Right renal cortex interstitium (tissue), 3 donors: ENCODE measurements at places on chromosomes 2 and 18.

GRCh38 chr2:85659324-85659981 lies 8.5 kb downstream of the SFTPB start:
- no peak for DNase-seq

DNA sequence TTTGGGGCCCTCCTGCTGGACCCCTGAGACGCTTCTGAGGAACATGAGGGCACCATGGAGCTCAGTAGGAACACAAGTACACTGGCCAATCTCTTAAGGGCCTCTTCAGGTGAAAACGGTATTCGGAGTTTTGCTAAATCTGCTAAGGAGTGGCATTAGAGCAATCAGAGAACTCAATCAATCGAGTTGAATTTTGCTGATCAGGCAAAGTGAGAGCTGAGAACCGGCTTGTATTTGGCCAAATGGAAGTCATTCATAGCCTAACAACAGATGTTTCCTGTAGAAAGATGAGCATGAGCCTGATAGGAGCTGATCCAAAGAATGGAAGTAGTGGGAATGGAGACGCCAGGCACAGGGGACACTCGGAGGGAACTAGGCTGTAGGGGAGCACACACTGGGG lies 133.7 kb downstream of the DCDC2C start:
- no peak for DNase-seq

GRCh38 chr2:184971546-184972068 lies 373.3 kb downstream of the ZNF804A start:
- DNase-seq: no peak

DNA sequence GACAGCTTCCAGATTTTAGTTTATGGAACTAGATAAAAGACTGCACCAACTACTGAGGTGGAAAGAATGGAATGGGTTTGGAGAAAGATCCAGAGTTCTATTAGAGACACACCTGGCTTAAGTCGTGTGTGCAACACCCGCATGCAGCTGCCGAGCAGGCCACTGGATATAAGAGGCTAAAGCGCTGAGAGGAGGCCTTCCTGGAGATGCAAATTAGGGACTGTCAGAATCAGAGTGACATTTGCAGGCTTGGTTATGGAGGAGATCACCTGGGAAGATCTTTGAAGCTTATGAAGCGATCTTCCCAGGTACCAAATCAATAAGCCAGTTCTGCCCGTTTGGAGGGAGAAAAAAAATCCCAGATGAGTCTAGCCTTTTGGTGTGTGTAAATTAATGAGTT lies 30.4 kb upstream of the KLHL29 start:
- no peak for DNase-seq

DNA sequence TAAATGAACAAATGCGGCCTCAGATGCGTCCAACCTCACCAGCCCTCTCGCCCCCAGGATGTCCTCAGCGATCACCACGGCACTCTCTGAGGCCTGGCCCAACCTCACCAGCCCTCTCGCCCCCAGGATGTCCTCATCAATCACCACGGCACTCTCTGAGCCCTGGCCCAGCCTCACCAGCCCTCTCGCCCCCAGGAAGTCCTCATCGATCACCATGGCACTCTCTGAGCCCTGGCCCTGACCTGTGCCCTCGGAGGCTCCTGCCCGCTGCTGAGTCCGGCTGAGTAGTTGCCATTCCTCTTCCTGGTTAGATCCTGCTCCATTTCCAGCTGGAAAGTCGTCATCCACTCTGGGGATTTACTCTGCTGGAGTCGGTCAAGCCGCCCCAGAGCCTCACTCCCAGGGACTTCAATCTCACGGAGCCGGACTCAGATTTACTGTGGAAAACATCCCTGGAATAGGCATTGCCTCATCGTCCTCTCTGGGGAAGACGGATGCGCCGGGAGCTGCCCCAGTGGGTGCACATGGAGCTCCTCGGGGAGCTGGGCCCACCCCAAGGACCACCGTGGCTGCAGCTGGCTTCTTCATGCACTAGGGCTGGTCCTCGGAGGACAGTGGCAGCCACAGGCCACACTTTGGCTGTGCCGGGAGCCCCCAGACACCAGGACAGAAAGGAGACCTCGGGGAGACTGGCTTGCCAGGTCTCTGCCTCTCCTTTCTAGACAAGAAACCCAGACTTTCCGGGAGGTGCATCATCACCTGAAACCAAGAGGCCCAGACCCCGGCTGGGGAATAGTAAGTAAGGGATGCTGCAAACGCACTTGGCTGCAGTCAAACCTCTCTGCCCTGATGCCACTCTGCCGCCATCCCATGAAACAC lies 230.6 kb downstream of the EIPR1 start:
- no peak for DNase-seq

DNA sequence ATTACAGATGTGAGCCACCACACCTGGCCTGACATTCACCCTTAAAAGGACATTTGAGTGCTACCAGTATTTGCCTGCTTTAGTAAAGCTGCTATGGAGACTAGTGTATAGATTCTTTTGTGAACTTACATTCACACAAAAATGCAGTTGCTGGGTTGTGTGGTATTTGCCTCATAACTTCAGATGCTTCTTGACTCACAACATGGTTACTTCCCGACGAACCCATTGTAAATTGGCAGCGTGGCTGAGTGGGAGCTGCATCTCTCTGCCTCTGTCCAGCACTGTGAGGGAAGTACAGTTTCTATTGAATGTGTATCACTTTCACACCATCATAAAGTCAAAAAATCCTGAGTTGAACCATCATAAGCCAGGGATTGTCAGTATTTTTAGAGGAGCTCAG lies 56.9 kb downstream of the RRM2 start:
- no peak for DNase-seq

DNA sequence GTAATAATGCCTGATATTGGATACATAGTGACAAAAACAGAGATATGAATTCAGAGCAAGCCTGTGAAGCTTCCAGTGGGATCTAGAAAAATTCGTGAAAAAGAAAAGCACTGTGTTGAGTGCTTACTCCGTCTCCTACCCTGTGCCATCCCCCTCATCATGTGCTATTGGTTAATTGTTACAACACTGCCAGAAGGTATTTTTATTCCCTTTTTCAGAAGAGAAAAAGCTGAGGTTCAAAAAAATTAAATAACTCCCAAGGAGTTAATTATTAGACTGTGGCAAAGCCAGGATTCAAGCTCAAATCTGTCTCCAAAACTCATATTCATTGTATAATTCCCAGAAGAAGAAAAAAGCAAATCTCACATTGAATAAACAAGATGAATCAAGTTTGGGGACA lies 735.5 kb upstream of the ACVR2A start:
- no peak for DNase-seq

DNA sequence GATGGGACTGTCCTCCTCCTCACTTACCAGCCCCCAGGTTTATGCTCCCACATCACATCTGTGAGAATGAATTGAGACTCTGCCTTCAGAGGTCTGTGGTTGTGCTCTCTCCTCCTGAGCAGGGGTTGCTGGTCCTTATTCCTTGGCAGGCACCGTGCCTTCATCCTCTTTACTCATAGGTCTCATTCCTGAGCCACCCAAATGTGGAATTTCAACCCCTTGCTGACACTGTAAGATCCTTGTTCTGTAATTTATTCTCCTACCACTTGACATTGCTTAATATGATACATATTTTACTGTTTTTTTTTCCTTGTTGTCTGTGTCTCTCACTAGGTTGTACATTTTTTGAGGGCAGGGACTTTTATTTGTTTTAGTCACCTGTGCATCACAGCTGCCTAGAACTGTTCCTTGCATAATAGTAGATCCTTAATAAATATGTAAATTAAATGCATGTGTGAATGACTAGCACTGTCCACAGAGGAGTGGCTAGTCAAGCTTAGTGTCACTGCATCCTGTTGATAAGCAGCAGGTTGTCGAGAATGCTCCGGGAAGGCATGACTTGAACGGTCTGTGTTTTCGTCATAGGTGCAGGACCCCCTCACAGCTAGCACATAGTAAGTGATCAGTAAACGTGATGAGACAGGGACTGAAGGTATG lies 180.6 kb downstream of the ZNF407 start:
- DNase-seq: no peak

- no peak for DNase-seq
Observed at GRCh38 chr2:188668017-188668680, 306.0 kb upstream of the COL3A1 start.

- no peak for DNase-seq
Observed at GRCh38 chr18:32450026-32450691, 20.5 kb downstream of the GAREM1 start.

GRCh38 chr2:8684878-8685696 lies 3.2 kb downstream of the ID2 start:
- DNase-seq: no peak

GRCh38 chr2:224997802-224998201 lies 44.5 kb downstream of the DOCK10 start:
- no peak for DNase-seq

DNA sequence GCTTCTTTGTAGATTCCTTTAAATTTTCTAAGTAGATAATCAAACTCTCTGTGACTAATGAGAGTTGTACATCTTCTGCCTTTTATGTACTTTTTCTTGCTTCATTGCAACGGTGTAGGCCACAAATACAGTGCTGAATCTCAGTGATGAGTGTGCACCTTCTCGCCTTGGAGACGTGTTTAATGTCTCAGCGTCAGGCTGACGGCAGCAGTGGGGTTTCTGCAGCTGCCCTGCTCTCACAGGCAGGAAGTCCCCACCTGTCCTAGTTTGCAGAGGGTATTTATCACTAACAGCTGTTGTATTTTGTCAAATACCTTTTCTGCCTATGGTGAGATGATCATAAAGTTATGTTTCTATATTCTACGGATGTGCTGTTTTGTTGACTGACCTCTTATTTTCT lies 13.3 kb downstream of the AGXT start:
- DNase-seq: no peak

GRCh38 chr2:28662044-28662443 lies 89.6 kb upstream of the PPP1CB start:
- DNase-seq: no peak

DNA sequence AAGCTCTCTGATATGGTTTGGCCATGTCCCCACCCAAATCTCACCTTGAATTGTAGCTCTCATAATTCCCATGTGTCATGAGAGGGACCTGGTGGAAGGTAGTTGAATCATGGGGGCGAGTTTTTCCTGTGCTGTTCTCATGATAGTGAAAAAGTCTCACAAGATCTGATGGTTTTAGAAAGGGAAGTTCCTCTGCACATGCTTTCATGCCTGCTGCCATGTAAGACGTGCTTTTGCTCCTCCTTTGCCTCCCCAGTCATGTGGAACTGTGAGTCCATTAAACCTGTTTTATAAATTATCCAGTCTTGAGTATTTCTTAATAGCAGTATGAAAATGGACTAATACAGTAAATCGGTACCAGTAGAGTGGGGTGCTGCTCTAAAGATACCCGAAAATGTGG lies 34.9 kb downstream of the LTBP1 start:
- DNase-seq: no peak

- no peak for DNase-seq
Observed at GRCh38 chr18:48293954-48294898, 115.0 kb downstream of the ZBTB7C start.

GRCh38 chr2:207275779-207276178 lies 110.0 kb upstream of the KLF7 start:
- DNase-seq: no peak

- no peak for DNase-seq
Observed at GRCh38 chr18:7812431-7813063, 245.4 kb downstream of the PTPRM start.

- no peak for DNase-seq
Observed at GRCh38 chr18:49845629-49846360, 32.5 kb upstream of the ACAA2 start.

DNA sequence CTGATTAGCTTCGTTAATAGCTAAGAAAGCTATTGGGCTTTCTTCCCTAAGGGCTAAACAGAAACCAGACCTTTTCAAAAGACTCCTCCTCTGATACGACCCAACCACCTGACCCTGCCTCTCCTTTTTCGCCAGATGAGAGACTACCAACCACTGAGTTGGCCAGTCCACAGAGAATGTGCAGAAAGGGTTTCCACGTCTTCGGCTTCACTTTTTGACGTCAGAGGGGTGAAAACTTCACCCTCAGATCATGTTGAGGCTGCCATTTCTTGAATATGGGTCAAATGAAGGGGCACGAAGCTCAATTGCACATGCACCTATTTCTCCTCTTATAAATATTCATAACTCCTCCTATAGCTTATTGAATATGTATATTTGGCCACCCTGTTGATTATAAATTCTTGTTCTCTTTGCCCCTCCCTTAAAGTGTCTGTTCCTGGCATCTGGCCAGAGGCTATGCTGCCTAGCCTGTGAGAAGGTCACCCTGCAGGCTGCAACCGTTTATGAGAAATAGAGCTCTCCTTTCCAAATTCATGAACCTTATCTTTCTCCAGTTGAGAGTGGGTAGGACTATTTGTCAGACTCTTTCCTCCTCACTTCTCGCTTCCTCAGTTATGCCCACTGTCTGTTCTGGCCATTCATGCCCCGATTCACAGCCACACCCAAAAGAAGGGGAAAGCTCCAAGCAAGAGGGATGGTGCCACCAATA lies 301.6 kb downstream of the STK39 start:
- no peak for DNase-seq

DNA sequence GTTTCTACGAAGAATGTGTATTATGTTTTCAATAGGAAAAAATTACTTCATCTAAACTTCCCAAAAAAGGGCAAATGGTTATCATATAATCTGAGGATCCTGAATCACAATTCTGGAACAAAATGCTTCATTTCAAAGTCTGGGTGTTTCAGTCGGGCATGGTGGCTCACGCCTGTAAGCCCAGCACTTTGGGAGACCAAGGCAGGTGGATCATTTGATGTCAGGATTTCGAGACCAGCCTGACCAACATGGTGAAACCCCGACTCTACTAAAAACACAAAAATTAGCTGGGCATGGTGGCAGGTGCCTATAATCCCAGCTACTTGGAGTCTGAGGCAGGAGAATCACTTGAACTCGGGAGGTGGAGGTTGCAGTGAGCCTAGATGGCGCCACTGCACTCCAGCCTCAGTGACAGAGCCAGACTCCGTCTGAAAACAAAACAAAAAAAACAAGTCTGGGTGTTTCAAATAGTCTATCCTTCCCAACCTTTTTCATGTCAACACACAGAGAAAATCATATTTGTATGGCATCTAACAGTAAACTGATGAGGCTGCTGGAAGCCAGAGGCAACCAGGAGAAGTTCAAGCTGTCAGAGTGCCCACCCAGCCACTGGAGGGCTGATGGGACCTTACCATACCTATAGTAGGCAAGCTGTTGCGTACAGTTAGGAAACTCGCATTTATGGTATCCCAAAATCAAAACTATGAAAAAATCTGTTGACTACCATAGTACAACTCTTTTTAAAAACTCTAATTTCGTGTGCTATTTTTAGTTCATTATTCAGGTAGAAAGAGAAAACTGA lies 14.6 kb downstream of the NBAS start:
- DNase-seq: no peak

GRCh38 chr2:143524559-143525401 lies 395.6 kb downstream of the ARHGAP15 start:
- no peak for DNase-seq

DNA sequence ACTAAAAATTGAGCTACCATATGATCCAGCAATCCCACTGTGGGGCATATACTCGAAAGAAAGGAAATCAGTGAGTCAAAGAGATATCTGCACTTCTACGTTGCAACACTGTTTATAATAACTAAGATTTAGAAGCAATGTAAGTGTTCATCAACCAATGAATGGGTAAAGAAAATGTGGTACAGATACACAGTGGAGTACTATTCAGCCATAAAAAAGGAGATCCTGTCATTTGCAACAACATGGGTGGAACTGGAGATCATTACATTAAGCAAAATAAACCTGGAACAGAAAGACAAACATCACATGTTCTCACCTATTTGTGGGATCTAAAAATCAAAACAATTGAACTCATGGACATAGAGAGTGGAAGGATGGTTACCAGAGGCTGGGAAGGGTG lies 385.0 kb upstream of the TRIB2 start:
- no peak for DNase-seq

GRCh38 chr2:14082640-14083039 lies 549.9 kb upstream of the LRATD1 start:
- no peak for DNase-seq
